NCI-H1417 treated with DMSO at 0.1 percent for 48 hours (cell line): ENCODE measurements at places on chromosomes 4 and X.

DNA sequence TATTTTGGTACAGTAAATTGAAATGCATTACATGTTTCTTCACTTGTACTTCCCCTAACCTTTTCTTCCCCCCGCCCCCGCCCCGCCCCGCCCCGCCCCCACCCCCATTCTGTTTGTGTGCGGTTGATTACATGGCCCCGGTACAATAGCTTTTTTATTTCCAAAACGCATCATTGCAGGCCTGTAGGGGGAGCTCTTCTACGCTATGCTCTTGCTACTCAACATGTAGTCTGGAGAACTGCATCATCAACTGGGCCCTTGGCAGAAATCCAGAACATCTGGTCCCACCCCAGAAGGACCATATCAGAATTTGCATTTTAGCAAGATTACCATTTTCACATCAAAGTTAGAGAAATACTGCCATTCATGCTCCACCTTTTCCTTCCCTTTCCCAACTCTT is 333.3 kb upstream of the DDX53 start:
- no peak for DNase-seq

DNA sequence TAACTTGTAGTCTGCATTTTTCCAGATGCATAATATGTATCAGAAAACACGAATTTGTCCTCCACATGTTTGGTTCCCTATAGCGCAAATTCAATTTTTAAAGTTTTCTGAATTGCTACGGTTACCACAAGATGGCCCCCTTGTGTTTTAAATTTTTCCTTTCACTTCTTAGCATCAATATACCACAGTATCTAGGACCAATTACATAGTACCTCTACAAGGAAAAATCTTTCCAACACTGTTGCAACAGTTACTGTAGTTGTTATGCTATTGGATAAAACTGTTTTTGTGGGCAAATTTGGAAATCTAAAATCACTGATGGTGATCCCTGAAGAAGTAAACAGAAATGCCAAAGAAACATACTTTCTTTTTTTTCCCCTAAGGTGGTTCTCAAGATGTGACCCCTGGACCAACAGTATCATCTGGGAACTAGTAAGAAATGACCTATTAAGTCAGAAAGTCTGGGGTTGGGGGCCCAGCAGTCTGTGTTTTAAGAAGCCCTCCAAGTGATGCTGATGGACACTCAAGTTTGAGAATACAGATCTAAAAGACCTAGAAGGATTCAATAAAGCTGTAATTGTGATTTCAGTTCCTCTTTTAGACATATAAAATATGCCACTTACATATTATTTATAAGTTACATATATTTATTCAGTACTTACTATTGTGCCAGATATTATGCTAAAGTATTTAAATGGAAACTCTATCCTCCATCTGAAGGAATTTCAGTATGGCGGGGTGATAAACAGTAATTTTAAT is 3.1 kb downstream of the ZGRF1 start:
- no peak for DNase-seq

- DNase-seq: no peak
Observed at GRCh38 chr4:16413814-16414555, 187.7 kb upstream of the TAPT1 start.

DNA sequence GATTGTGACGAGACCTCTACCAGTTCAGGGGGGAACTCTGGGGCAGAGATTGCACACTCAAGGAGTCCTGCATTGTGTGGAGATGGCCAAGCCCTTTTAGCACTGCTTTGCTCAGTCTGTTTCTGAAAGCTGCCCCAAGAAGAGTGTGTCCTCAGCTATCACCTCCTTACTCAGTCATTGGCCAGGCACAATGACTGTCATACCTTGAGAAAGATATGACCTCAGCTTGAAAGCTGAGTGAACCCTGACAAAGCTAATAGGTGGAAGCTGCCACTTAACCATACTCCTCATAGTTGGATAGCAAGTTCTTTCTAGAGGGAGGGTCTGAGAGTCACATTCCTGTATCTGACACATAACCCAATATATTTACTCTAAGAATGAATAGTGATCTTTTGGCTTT is 37.8 kb upstream of the DIPK2B start:
- DNase-seq: no peak

DNA sequence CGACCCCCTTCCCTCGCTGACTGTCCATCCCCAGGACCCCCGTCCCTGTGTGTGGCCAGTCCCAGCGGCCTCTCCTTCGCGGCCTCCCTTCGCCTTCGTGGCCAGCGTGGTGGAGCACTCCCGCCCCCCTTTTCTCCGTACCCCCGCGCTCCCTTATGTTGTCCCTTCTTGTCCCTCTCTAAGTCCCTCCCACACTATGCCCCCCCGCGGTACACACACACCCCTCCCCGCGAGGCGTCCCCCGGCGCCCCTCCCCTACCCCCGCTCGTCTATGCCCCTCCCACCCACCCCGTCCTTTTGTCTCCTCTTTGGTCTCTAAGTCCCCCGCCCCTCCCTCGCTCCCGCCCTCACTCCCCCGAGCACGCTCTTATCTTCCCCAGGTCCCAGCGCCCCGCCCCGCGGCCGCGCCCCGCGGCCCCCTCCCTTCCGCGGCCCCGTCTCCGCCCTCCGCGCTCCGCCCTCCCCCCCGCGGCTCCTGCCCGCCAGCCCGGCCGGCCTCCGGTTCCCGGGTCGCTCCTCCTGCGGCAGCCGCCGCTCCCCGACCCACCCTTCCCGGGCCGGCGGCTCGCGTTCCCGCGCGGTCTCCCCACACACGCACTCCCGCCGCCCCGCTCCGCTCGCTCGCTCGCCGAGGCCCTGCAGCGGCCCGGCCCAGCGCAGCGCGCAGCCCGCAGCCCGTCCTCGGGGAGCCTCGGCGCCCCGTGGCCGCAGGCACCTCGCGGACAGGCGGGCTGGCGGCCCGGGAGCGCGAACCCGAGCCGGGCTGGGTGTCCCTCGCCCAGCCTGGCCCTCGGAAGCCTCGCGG is 26.3 kb downstream of the UTP14A start:
- no peak for DNase-seq

GRCh38 chrX:65707151-65707550 is 39.7 kb downstream of the MSN start:
- DNase-seq: no peak

DNA sequence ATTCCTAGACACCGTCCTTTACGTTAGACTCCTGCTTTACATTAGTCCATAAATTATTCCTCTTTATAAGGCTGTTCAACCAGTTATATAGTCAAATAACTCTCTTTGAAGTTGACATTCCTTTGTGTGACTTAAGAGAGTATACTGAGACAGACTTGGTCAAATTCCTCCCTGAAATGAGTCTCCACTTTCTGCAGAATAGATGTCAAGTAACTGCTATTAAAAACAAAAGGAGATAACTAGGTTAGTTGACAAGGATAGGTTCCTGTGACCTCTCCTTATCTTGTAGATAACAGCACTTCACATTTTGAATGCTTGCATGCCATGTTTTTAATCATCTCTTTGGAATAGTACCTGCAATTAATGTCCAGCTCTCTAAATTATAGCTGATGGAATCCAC is 5.7 kb downstream of the GUCY1A1 start:
- DNase-seq: no peak

DNA sequence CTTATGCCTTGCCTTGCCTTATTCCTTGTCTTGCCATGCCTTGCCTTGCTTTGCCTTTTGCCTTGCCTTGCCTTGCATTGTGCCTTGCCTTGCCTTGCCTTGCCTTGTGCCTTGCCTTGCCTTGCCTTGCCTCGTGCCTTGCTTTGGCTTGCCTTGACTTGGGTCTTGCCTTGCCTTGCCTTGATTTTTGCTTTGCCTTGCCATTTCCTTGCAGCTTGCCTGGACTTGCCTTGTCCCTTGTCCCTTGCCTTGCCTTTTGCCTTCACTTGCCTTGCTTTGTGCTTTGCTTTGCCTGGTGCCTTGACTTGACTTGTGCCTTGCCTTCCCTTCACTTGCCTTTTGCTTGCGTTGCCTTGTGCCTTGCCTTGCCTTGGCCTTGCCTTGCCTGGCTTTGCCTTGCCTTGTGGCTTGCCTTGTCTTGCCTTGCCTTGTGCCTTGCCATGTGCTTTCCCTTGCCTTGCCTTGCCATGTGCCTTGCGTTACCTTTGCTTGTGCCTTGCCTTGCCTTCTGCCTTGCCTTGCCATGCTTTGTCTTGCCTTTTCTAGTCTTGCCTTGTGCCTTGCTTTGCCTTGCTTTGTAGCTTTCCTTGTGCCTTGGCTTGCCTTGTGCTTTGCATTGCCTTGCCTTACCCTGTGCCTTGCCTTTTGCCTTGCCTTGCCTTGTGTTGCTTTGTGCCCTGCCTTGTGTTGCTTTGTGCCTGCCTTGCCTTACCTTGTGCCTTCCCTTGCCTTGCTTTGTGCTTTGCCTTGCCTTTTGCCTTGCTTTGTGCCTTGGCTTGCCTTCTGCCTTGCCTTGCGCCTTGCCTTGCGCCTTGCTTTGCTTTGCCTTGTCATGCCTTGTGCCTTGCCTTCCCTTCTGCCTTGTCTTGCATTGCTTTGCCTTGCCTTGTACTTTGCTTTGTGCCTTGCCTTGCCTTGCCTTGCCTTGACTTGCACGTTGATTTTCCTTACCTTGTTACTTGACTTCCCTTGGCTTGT is 92.8 kb downstream of the TAB3 start:
- no peak for DNase-seq

- DNase-seq: no peak
Observed at GRCh38 chr4:103754844-103755243, 35.1 kb upstream of the TACR3 start.

GRCh38 chrX:73270753-73271152 is 56.1 kb upstream of the NAP1L2 start:
- DNase-seq: no peak

GRCh38 chrX:16785247-16786138 is 773 bp upstream of the TXLNG start:
- no peak for DNase-seq

DNA sequence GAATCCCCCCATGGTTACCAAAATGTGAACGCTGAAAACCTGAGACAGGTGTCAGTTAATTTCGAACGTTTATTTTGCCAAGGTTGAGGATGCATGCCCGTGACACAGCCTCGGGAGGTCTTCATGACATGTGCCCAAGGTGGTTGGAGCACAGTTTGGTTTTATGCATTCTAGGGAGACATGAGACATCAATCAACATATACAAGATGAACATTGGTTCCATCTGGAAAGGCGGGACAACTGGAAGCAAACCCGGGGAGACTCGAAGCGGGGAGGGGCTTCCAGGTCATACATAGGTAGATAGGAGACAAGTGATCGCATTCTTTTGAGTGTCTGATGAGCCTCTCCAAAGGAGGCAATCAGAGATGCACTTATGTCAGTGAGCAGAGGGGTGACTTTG is 11.0 kb upstream of the SH3BP2 start:
- no peak for DNase-seq

DNA sequence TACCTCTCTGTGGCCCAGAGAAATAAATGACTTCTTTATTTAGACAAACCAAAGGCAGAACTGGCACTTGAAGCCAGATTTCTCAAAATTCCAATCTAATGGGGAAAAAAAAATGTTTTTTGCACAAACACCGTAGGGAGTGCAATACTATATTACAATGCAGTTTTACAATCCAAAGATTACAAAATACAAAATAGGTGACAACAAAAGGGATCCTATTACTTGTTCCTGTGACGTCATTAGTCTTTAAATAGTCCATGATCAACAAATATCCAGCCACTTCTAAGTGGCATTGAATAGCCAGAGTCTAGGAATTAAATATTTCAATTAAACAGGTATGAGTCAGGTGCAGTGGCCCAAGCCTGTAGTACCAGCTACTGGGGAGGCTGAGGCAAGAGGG is 3.0 kb upstream of the APBB2 start:
- no peak for DNase-seq

GRCh38 chr4:87913896-87914295 is 61.6 kb upstream of the SPP1 start:
- DNase-seq: no peak

GRCh38 chr4:151951671-151952050 is 190.9 kb upstream of the GATB start:
- no peak for DNase-seq

DNA sequence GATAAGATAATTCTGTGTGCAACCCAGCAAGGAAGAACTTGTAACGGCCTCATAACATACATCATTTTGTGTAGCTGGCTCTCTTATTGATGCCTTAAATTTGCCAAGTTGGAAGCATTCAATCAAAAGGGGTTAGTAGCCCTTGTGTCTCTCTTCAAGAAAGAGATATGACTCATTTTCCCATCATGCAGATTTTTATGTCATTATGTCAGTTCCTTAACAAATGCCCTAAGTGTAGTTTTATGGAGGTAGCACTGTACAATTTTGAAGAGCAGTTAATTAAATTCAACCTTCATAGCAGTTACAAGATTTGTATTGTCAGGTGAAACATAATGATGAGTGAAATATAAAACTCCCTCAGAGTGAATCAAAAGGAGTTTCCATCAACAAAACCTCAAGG is 215.6 kb downstream of the GRIA3 start:
- DNase-seq: no peak

DNA sequence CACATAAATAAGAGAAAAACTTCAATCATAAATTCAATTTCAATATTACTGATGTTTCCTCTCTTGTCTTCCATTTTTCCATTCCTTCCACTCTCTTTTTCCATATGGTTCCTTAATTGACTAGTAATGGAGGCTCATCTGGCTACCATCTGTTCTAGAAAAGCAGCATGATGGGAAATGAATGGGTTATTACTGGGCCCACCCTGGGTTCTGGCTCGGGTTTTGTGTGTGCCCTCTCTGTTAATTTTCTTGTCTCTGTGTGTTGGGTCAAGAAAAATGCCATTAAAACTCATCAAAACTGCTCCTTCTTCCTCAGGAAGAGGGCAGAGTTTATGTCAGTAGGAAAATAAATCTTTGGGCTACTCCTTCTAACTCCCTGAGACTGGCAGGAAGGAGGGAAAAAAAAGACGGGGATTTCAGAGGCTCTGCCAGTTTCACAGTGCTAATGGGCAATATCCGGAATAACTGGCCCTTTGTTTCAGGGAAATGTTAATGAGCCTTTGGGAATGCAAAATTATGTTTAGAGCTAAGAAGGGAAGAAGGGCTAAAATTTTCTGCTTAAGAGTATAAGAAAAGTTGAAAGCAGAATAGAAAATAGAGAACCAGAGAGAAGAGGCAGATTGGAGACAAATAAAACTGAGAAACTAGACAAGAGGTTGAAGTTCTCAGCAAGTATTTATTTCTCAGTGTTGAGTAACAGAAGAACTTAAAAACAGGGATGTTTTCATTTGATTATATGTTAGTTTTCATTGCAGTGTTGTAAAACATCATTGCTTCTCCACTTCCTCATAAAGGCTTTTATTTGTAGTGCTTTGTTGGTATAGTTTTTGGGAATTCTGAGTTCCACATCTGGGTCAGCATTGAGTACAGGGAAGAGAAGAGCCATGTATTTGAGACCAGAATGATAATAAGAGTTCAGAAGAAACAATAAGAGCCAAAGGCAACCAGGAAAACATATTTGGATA is 19.7 kb downstream of the GABRB1 start:
- no peak for DNase-seq

- DNase-seq: no peak
Observed at GRCh38 chrX:83771664-83772063, 89.3 kb upstream of the CYLC1 start.

DNA sequence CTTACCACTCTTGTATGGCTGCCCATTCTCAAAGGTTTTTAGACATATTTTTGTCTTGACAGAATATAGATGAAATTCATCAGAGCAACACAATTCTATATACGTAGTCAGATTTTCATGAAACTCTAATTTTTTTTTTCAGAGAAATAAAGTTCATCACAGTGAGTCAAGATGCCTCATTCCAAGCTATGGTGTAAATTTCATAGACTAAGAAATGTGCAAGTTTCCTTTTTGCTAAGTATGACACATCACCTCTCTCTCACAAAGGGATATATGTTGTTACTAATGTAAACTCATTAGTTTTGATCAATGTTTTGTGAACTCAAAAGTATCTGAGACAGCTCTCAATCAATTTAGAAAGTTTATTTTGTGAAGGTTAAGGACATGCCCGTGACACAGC is 60.4 kb upstream of the ATXN3L start:
- DNase-seq: no peak
